ENCODE measurements at places on chromosomes 11 and 22. TPM values are rescaled to one million over a fixed set of nuclear protein-coding genes. Genes with fewer than 3 reads are reported as not detected.
A peak's percentile ranks its signal among the peaks of the same experiment; 100 is the strongest.

- H3K27ac ChIP-seq, result no peak overlapping the region
- no peaks in the 10 kb centered on the region for H3K4me1 ChIP-seq
- DNase-seq, result no peak
- H3K27me3 ChIP-seq, result no peaks in the 10 kb centered on the region
- H3K36me3 ChIP-seq, result no peaks in the 10 kb centered on the region
- H3K4me3 ChIP-seq, result no peak overlapping the region
Observed at GRCh38 chr11:36724742-36725385, 126.8 kb upstream of the RAG2 start.

- H3K4me3 ChIP-seq, result no peak overlapping the region
- H3K27me3 ChIP-seq, result no peaks in the 10 kb centered on the region
- no peak for DNase-seq
- no peaks in the 10 kb centered on the region for H3K36me3 ChIP-seq
- no peak overlapping the region for H3K27ac ChIP-seq
- H3K4me1 ChIP-seq, result no peaks in the 10 kb centered on the region
Observed at GRCh38 chr11:102552447-102553194, 22.1 kb upstream of the MMP7 start.

The KLHL35 gene
- total RNA-seq, result 1.3 TPM

- DNase-seq, result peak; percentile 94
- peaks cover 7% of the 10 kb centered on the region for H3K4me1 ChIP-seq
- no peak overlapping the region for H3K4me3 ChIP-seq
- no peak overlapping the region for H3K27ac ChIP-seq
- H3K27me3 ChIP-seq, result no peaks in the 10 kb centered on the region
Observed at GRCh38 chr11:66421492-66422205, 814 bp downstream of the NPAS4 start.

DNA sequence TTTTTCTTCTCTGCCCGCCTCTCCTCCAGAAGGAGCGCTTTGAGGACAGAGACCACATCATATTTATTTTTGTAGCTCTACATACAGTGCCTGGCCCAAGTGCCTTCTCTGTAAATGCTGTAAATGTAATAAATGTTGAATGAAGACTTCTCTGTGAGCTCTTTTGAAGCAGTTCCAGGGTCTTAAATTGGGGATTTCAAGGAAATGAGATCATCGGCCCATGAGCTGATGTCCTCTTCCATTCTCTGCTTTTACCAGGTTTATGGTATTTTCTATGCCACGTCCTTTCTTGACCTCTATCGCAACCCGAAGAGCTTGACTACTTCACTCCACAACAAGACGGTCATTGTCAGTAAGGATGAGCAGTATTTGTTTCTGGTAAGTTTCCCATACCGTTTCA, 165.7 kb upstream of the SORL1-AS1 start:
- DNase-seq, result no peak
- no peaks in the 10 kb centered on the region for H3K4me1 ChIP-seq
- peaks cover 55% of the 10 kb centered on the region for H3K36me3 ChIP-seq
- no peak overlapping the region for H3K27ac ChIP-seq

DNA sequence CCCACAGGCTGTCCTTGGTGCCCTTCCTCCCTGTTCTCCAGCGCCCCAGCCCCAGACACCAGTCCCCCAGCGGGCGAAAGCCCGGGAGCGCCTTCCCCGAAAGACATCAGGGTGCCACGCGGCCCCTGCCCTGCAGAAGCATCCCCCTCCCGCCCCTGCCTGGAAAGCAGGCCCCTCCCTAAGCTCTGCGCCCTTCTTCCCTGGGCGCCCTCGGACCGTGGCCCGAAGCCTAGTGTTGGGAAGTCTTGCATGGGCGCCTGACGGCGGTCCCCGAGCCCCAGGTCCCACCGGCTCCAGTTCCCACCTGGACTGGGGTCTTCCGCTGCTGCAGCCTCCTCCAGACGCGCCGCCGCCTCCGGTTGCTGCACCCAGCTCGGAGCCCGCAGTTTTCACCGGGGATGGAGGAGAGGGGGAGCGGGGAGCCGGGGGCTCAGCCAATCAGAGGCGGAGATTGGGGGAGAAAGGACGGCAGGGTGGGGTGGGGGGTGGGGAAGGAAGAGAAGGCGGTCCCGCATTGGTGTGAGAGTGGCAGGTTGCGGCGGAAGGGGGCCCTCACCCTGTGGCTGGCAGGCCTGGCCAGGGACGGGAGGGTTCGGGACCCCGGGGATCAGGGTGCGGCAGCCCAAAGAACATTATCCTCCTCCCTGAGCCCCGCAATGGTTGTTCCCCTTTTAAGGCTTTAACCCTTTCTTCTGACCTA, at the start of gene THY1:
TSS of gene THY1 (minus strand) at position 364 of the 700 bp plus-strand sequence. CDS start 2,267 bp downstream, outside the sequence.
- H3K36me3 ChIP-seq, result no peaks in the 10 kb centered on the region
- no peak for DNase-seq
- no peak within 1 kb of the TSS for H3K27ac ChIP-seq
- H3K27me3 ChIP-seq, result no peaks in the 10 kb centered on the region
- peaks cover 13% of the 10 kb centered on the region for H3K4me1 ChIP-seq

GRCh38 chr22:42865536-42865935, 8.5 kb upstream of the ARFGAP3 start:
- no peaks in the 10 kb centered on the region for H3K27me3 ChIP-seq
- no peak overlapping the region for H3K27ac ChIP-seq
- DNase-seq, result no peak

DNA sequence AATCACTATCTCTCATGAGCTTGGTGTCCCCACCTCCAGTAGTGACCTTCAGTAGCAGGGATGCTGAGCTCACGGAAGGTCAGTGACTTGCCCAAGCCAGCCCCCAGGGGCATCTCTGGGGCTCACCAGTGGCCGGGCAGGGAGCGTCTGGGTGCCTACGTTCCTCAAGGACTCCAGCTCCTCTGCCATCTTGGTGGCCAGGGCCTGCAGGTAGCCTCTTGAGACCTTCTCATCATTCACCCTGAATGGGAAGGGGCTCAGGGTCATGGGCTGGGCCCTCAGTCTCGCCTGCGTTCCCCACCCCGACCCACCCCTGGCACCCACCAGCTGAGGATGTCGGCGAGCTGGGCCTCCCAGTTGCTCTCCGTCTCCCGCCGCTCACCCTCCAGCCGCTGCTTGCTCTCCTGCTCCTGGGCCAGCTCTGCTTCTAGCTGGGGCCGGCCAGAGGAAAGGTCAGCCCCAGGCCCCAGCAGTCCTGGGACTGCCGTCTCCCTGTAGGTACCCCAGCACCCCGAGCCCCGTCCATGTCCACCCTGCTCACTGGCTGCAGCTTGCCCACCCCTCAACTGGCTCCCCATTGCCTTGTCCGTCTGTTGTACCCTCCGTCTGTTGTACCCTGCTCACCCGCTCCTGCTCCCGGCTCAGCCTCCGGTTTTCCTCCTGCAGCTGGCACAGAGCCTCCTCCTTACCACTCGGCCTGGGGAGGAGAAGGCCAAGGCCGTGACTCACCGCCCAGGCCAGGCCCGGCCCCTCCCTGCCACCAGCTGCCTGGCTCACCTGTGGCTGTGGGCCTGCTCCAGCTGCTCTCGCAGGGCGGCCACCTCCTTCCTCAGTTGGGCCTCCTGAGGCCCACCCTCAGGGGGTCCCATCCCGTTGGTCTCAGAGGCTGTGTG, 9.5 kb downstream of the CDC42BPG start:
- DNase-seq, result no peak
- H3K27me3 ChIP-seq, result no peaks in the 10 kb centered on the region
- H3K36me3 ChIP-seq, result no peaks in the 10 kb centered on the region
- no peak overlapping the region for H3K27ac ChIP-seq
- H3K4me3 ChIP-seq, result no peak overlapping the region

The GRIK4 gene
- total RNA-seq, result not detected

- H3K36me3 ChIP-seq, result no peaks in the 10 kb centered on the region
- H3K27ac ChIP-seq, result no peak overlapping the region
- no peaks in the 10 kb centered on the region for H3K4me1 ChIP-seq
- peak; percentile 64 for DNase-seq
- no peak overlapping the region for H3K4me3 ChIP-seq
- no peaks in the 10 kb centered on the region for H3K27me3 ChIP-seq
Observed at GRCh38 chr11:116224154-116224888, 548.5 kb downstream of the BUD13 start.

- no peaks in the 10 kb centered on the region for H3K36me3 ChIP-seq
- H3K4me3 ChIP-seq, result no peak overlapping the region
- no peaks in the 10 kb centered on the region for H3K27me3 ChIP-seq
- no peak for DNase-seq
- H3K4me1 ChIP-seq, result no peaks in the 10 kb centered on the region
- H3K27ac ChIP-seq, result no peak overlapping the region
Observed at GRCh38 chr11:126433989-126434949, 78.8 kb downstream of the ST3GAL4 start.

Data from Karpas-422 (cell line).